ENCODE measurements at places on chromosomes 1 and 21.

- DNase-seq, result no peak
Observed at GRCh38 chr1:245133995-245134715, 20.6 kb upstream of the KIF26B start.

GRCh38 chr1:175157200-175157599 lies 35.4 kb downstream of the KIAA0040 start:
- DNase-seq, result no peak

DNA sequence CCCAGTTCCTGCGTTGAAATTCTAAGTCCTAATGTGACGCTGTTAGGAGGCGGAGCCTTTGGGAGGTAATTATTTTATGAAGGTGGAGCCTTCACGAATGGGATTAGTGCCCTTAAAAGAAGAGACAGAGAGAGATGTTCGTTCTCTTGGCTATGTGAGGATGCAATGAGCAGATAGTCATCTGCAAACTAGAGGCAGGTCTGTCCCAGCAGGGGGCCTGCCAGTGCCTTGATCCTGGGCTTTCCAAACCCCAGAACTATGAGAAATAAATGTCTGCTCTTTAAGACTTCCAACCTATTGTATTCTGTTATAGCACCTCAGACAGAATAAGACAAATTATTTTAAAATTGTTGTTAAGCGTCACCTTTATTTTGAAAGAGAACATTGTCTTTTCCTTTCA lies 123.1 kb upstream of the KCNJ6 start:
- no peak for DNase-seq

DNA sequence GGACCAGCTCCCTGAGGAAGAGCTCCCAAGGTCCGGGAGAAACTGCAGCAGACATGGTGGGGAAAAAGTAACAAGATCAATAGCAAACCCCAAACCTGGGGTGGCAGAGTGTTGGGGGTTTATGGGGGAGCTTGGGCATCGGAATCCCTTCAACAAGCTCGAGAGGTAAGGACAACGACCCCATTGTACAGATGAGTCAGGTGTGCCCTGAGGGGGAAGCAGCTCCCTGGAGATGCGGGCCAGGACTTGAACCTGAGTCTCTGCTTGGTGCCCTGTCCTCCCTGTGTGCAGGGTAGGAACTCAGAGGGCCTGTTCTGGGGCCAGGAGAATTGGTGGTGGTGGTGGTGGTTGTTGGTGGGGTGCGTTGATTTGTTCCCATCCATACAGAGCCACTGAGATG lies 125.4 kb downstream of the PTPRU start:
- no peak for DNase-seq

DNA sequence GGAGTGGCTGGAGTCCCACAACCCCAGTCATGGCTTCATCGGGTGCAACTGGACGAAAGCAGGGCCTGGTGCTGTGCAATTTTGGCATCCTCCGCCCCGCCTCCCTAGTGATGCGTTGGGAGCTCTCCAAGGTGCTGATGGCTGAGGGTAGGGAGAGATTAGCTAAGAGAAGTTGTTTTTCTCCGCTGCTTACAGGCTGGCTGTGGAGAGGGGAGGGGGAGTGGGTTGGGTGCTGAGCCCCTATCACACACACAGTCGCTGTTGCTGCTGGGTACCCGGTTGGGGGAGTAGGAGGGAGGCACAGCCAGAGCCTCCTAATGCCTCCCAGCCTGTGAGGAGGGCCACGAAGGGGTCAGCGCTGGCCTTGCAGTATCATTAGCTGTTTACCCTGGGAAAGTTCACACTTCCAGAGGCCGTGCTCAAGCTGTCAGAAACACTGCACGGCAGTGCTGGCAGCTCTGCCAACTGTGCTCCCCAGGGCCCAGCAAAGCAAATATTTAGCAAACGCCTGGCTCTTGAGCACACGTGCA lies 110.0 kb downstream of the GRIK3 start:
- DNase-seq, result peak; percentile 63

GRCh38 chr1:110083866-110084226 lies 13.4 kb upstream of the ALX3 start:
- no peak for DNase-seq

DNA sequence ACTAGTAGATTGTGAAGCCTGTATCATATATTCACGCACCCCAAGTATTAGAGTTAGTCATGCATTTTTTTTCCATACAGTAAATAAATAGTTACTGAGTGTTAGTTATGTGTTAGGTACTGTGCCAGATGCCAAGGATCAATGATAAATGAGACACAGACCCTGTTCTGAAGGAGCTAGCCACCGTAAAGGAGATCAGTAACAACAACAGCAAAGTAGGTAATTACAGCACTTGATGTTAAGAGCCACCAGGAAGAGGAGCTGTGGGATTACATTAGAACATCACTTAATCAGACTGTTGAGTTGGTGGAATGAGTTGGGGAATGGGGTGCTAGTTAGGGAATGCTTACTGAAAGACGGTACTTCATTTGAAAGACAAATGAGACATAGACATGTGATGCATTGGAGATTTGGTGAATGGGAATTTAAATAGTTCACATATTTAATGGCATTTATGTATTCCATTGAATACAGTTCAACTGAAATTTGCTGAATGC lies 21.0 kb downstream of the PRKAA2 start:
- DNase-seq, result no peak

GRCh38 chr1:51558375-51558924 lies 39.4 kb upstream of the EPS15 start:
- peak; percentile 79 for DNase-seq

- DNase-seq, result no peak
Observed at GRCh38 chr1:30909365-30910068, 959 bp upstream of the SDC3 start.

- DNase-seq, result no peak
Observed at GRCh38 chr1:81305997-81306452, 494.7 kb upstream of the ADGRL2 start.

DNA sequence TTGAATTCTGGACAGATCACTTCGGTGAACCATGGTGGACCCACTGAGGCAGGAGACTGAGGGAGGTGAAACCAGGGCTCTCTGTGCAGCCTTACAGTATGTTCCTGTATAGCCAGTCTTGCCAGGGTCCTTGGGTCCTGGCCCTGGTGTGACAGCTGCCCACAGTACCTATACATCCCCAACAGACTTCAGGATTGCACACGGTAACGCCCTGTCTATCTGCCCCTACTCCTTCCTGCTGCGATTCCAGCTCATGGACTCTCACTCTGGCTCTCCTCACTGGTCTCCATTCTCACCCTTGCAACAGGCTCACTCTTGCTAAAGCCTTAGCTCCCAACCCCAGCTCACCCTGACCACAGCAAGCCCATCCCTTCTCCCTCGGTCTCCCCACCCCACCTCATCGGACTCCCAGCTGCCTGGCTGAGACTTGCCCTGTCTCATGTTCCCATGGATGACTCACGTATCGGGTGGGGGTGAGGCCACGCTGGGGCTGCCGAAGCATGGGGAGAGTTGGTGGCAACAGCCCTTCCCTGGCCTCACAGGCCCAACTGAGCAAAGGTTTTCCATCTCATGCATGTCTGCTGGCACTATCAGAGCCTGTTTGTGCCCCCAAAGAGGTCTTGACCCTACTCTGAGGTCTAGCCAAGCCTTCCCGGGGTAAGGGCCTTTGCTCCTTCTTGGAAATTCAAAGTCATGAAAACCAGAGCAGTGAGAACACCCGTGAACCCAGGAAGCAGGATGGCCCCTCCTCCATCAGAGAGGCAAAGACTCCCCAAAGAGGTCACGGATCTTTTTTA lies 7.1 kb downstream of the PHLDA3 start:
- DNase-seq, result peak; percentile 98

DNA sequence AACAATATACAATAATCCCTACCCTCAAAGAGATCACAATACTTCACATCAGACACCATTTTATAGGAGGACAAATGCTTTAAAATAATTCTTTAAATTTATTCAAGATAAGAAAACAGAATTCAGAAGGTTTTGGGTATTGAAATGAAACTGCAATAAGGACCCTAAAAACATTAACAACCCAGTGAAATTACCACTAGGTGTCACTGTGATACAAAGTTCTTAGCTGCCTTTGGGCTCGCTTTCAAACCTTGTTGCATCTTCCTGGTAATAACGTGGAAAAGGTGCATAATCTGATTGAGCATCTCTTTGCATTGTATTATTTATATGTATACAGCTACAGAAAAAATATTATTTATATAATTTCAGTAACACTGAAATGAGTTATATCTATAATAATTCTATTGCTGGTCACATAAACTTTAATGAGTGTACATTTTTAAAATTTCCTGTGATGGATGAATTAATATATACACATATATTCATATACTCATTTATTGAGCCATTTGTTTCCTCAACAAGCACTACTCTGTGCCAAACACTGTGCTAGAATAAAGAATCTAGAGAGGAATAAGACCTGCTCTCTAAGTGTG lies 185.2 kb downstream of the FAF1 start:
- DNase-seq, result peak; percentile 39

DNA sequence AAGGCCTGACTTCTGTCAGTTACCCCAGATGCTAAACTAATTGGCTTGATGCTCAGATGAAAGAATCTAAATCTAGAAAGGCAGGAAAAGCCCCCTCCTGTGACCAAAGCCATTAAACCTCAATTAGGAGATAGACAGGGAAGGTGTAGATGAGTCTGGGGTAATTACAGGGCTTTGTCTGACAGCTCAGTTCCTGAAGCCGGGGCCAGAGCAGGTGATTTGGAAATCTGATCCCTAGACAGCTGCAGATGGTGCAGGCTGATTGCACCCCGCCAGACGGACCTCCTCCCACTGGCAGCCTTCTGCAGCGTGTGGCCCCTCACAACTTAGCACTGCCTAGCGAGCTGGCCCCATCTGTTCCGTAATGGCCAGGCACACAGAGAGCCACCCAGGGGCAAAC lies 395.1 kb downstream of the HLX start:
- no peak for DNase-seq

GRCh38 chr1:216896146-216896545 lies 172.9 kb upstream of the ESRRG start:
- no peak for DNase-seq

- DNase-seq, result peak; percentile 89
Observed at GRCh38 chr1:156241311-156241811, 623 bp upstream of the BGLAP start.

DNA sequence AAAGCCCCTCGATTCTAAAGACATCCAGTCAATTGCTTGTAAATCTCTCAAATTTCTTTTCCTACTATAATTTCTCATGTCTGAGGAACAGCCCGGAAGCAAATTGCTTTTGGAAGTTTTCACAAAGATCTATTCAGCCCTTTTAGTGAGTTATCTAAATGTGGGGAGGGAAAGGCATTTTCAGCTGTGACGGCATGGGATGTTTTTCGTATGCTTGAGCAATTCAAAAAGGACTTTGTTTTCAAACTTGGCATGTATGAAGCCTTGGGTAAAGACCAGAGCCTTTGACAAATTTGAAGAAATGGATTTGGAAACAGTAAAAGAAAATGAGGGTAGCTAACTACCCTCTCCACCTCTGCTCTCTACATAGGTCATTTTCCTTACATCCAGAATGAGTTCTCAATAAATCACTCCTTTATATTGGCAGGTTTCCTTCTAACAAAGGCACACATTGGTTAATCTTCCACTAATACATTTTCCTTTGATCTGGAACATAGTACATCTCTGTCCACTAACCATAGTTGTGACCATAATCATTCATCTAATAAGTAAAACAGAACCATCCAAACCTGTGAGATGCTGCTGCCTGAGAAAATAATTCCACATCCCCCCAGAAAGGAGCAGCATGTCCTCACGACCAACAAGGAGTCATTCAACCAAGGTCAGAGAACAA lies 66.1 kb upstream of the ADAM30 start:
- DNase-seq, result no peak

DNA sequence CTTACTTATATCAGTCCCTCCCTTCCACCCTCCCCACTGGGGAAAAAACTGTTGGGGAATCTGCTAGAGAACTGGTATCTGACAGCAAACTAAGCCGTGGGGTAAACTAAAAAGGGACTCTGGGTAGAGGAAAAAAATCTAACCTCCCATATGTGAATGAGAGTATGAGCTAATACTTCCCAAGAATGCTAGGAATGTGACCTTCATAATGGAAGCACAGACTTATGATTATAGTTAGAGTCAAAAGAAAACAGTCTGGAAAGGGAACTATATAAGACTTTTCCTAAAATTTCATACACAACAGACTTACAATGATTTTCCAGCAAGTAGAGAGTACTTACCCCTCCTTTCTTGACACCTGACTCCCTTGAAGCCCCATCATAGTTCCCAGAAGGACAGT lies 23.0 kb upstream of the RBBP5 start:
- DNase-seq, result peak; percentile 44

DNA sequence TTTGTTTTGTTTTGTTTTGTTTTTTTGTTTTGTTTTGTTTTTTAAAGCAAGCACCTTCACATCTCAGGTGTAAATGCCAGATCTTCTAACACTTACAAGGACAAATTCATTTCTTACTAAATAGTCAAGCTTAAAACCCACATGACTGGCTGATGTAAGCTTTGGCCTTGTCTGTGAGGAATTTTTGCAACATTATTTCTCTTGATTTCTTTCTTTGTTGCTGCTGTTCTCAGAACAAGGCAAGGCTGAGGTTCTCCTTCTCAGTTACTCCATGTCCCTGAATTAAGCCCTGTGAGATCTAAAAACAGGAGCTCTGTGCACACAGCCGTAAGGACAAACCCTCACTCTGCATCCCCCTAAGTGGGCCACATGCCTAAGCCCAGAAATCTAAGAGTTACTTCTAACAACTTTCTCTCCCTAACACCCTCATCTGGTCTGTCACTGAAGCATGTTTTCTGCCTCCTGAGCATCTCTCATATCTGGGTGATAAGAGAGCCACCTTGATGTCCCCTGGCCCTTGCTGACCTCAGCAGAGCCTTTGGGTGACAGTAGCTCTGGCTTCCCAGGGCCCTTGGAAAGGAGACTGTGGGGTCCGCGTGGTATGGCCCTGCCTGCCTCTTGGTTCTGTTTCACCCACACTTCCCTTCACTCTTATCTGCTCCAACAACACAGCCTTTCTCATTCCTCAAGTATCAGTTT lies 81.2 kb upstream of the HOOK1 start:
- DNase-seq, result no peak

DNA sequence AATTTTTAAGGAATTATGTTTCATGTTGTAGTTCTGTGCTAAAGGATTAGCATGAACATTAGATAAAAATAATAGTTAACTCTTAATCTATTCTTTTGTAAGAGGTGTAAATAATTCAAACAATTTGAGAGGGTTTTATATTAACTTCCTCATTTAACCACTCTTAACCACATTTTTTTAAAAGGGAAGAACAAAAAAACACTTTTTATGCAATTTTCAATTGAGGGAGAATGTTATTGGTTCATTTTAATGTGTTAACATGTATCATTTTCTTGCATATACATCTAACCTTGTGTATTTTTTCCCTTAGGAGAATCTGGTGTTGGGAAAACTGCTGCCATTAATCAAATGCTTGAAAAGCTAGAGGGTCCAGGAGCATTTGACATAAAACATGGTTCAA lies 169.0 kb downstream of the LBR start:
- DNase-seq, result no peak

GRCh38 chr1:119108988-119109387 lies 31.5 kb downstream of the WARS2 start:
- no peak for DNase-seq

GRCh38 chr1:210496063-210496462 lies 167.4 kb downstream of the HHAT start:
- DNase-seq, result no peak
